ENCODE measurements at places on chromosomes 5 and 9.
A peak's percentile ranks its signal among the peaks of the same experiment; 100 is the strongest.

DNA sequence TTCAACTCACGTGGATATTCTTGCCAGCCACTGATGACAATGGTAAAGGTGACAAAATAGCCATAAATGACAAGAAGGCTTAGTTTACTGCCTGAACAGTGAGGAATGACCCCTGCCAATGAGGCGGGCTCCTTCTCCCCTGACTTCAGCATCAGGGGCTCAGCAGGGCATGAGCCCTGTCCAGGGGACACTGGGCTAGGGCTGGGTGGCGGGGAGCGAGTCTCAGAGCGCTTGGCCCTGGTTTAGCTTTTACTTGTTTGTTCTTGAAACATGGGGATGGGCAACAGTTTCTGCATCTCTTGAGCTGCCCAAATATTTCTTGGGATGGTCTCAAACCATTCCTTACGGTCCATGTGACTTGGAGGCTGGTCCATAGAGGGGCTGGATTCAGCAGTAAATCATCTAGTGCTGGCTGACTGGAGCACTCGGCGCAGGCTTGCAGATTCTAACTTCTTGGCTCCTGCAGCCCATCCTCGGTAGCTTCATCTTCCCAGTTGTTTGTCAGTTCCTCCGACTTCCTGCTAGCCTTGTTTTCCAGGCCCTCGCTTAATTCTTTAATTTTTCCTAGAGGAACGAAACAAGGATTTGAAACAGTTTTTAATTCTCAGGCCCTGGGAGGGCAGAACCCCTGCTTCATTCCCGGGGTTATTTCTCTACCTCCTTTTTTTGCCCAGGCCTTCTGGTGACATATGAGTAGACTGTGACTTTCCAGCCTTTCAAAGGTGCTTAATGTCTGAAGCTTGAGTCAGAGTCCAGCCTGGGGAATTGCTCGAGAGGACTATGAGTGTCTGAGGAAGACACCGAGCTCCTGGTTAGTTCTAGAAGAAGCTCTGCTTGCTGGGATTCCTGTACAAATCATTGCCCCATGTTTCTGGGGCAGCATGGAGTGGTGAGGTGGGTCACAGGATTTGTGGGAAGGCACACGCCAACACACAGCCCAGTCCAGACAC, 4.5 kb upstream of the HMCN2 start:
- DNase-seq: no peak

- DNase-seq: no peak
Observed at GRCh38 chr5:138985256-138985655, 110.1 kb upstream of the LRRTM2 start.

GRCh38 chr5:160289721-160290120, 22.6 kb downstream of the CCNJL start:
- DNase-seq: no peak

- DNase-seq: peak; percentile 63
Observed at GRCh38 chr9:130835441-130836298, 616 bp downstream of the ABL1 start.

- peak; percentile 95 for DNase-seq
Observed at GRCh38 chr5:115419846-115420585, 123.6 kb upstream of the CCDC112 start.

DNA sequence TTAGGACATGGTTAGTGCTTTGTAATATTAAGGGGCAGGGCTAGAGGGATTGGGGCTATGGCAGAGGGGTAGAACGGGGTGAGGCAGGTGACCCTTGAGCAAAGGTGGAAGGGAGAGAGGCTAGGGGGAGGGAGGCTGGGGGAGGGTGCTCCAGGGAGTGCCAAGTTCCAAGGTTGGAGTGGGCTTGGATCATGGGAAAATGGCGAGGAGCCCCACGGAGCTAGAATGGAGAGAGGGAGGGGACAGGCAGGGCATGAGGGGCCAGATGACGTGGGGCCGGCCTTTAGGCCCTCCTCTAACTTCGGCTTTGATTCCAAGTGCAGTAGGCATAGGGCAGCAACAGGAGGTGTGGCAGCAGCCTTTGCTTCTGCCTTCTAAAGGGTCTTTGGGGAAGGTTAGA, 171.8 kb upstream of the PANK3 start:
- DNase-seq: no peak

DNA sequence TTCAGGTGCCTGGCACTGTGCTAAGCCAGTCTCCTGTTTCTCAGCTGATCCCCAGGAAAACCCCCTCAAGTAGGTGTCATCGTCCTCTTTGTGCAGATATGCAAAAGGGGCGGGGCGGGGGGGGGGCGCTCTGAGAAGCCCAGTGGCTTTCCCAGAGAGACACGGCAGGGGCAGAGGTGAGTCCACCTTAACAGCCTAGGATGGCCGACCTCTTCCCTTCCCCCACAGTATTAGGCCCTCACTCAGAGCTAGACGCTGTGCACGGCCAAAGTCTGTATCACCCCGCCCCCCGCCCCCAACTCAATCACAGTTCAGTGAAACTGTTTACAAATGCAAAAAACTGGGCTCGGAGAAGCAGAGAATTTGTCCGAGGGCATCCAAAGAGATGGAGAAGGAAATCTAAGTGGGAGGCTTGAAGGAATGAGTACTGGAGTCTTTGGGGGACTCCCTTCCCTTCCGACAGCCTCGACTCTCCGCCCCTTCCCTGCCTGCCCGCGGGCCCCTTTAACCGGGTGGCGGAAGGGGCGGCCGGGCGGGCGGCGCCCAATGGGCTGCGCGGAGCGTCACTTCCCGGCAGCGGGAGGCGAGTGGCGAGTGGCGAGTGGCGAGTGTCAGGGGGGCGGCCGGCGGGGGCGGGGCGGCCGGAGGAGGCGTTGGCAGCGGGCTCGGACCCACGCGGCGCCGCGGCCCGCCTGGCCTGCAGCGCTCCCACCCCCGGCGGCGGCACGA, at the start of gene ERGIC1:
ERGIC1 (plus strand) TSS at position 566 of the 729 bp plus-strand sequence; CDS start at position 729, 163 bp downstream.
- peak; percentile 88 for DNase-seq

DNA sequence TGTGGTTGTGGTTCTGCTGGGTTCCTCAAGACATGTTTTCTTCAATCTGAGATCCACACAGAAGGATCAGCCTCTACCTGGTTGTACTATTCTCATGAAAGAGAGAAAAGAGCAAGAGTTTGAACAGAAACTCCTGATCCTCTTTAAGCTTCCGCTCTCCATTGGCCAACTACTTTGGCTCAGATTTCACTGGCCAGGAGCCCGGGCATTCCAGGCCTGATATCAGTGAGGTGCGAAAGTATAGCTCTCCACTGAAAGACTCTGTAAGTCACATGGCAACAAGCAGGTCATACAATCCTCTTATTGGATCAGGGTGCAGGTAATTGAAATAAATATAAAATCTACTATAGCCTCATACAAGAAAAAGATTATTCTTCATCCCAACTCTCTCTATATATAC, 920.5 kb downstream of the TLE4 start:
- no peak for DNase-seq

DNA sequence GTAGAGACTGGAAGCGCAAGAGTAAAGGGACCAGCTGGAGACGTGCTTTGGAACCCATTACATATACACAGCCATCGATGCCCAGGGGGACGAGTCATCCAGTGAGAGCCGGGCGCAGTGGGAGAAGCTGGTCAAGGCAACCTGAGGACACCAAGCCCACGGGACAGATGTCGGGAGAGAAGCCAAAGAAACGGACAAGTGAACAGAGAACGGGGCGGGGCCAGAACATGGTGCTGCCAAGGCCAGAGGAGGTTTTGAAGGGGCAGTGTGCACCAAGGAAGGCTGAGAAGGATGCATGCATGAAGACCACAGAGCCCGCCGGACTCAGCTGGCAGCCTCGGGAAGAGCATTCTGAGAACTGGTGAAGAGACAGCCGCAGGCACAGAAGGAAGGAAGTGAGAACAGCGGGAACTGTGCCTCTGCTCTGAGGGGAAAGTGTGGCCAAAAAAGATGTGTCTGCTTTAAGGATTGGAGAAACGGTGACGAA, 20.3 kb downstream of the CAMSAP1 start:
- DNase-seq: peak; percentile 24

- no peak for DNase-seq
Observed at GRCh38 chr5:135467871-135468485, 15.8 kb upstream of the TIFAB start.

DNA sequence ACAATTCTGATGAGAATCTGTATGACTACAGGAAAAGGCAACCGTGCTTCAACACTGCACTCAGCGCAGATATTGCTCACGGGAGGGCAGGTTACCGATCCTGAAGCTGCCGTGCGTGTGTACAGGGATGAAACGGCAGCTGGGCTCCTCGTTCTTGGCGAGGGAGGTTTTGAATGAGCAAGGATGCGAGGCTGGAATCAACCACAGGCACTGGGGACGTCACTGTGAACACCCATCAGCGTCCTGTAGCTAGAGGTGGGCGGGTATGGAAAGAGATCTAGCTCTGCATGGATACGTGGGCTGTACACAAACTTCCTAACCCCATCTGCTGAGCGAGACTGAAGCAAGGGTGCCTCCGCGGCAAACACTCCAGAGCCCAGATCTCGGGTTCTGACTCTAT, 84.3 kb upstream of the COL5A1 start:
- no peak for DNase-seq

GRCh38 chr5:145450286-145450885, 384.8 kb downstream of the PRELID2 start:
- no peak for DNase-seq

GRCh38 chr9:34145165-34145564, 18.7 kb upstream of the DCAF12 start:
- no peak for DNase-seq

GRCh38 chr9:72979405-72980100, 26.7 kb upstream of the ALDH1A1 start:
- DNase-seq: no peak

GRCh38 chr5:150672237-150672883, 11.3 kb downstream of the MYOZ3 start:
- peak; percentile 41 for DNase-seq

GRCh38 chr5:164052536-164053093, 547.2 kb downstream of the MAT2B start:
- DNase-seq: no peak

- peak; percentile 98 for DNase-seq
Observed at GRCh38 chr5:132674671-132675506, 1.1 kb downstream of the IL4 start.

- no peak for DNase-seq
Observed at GRCh38 chr9:98698856-98699255, 9.9 kb downstream of the GABBR2 start.

DNA sequence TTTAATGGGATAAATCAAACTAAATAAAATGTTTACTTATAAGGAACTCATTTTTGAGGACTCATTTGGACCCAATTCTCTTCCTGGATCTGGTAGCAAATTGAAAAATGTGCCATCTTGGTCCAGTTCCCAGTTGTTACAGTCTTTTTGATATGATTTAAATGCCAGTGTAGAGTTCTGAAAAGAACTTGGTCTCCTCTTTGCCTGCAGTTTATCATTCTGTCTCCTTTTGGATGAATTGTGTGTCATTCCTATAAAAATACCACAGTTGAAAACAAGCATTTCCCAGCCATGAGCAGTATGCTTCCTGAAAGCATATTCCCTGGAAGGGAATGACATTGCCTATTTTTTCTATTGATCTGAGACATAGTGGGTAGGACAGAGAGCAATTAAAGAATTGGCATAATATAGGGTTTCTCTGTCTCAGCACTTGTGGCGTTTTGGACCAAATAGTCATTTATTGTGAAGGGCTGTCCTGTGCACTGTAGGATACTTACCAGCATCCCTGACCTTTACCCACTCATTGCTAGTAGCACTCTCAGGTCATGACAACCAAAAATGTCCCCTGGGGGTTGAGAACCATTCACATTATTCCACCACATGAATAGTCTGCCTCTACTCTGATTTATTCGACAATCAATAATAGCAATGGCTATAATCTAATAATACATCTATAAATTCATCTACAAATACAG, 181.8 kb downstream of the NXNL2 start:
- no peak for DNase-seq

- no peak for DNase-seq
Observed at GRCh38 chr5:133612249-133612860, at the start of gene FSTL4. FSTL4 (minus strand) TSS chr5:133612541.

- DNase-seq: no peak
Observed at GRCh38 chr9:77604316-77604715, 43.8 kb downstream of the GNA14 start.

- DNase-seq: no peak
Observed at GRCh38 chr5:10761933-10762775, 1.1 kb upstream of the DAP start.

DNA sequence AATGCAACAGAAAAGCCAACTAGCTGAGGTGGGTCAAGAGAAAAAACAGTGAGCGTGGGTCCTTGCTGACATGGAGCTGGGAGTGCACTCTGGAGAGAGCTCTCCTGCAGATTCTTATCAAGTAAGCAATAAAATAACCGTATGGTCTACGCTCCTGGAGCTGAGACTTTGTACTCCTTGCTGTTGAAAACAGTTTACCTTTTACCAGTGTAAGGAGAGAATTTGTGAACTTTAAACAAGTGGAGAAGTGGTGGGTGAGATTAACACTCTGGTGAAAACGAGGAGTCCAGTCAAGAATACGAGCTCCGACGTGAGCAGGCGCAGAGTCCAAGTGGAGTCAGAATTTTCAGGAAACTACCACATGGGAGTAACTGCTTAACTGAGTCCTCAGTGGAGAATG, 156.1 kb upstream of the ERCC6L2 start:
- no peak for DNase-seq

DNA sequence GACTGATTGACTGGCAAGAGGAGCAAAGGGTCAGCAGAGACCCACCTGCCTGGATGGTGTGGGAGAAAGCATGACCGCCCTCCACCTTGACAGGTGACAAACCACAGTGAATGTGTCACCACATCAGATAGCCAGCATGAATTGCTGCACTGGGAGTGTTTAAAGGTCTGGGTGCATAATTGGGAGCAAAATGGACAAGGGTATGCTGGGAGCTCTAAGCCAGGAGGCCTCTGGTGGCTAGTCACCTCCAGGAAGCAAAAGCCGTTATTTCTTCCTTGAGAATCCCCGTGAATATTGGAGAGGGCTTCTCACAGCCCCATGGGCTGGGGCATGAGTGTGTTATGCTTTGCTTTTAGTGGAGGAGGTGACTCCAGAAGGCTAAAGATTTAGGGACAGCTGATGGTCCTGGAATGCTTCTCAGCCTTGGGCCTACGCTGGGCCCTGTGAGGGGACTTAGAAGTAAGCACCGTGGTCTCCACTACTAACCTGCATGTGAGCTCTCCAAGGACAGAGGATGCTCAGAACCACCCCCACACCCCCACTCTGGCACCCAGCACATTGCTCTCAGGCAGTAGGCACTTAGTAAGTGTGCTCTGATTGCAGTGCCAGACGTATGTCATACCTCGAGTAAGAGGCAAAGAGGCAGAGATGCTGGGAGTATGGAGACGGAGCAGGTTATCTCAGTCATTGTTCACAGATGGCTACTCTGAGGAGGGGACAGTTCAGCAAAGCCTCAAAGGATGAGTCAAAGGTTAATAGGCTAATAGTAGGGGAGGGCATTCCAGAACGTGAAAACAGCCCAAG, 9.1 kb upstream of the IRF1 start:
- no peak for DNase-seq

All from fibroblast of skin of scalp (primary cell).